ENCODE measurements at places on chromosomes 7 and 10.

DNA sequence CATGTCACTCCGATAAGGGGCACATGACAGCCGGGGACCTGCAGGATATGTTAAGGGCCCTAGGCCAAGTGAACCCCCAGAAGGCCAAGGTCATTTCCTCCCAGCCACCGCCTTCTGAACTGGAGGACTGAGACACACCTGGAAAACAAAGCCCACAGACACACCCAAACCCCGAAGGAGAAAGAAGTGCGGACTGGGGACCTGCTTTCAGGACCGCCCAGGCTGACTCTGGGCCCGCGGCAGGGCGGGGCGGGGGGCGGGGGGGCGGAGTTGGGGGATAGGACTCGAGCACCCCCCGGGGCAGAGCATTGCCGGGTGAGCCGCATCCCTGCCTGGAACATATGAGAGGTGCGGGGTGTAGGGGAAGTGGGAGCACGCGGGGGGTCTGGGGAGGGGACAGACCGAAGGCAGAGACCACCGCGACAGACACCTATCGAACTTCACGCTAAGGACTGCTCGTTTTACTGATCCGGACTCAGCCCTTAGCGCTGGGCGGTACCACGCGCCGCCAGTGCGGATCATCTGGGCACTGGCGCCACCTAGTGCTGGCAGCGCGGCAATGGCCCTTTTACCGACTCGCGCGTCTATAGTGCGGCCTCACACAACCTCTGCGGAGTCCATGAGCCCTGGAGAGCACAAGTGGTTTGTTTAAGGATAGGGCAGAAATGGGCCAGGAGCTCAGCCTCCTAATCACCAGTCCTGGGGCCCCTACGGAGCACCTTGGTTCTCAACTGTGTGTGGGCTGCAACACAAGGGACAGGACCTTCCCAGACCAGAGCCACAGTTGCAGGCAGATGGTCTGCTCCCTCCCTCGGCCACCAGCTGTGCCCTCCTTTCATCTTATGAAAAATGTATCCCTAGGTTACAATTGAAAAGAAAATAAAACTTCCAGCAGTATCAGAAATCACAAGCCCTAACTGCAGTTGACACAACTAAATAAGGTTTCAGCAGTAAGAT is 157.6 kb downstream of the HERPUD2 start:
- DNase-seq = peak; percentile 52

- DNase-seq = no peak
Observed at GRCh38 chr7:24825931-24826661, 68.8 kb upstream of the GSDME start.

DNA sequence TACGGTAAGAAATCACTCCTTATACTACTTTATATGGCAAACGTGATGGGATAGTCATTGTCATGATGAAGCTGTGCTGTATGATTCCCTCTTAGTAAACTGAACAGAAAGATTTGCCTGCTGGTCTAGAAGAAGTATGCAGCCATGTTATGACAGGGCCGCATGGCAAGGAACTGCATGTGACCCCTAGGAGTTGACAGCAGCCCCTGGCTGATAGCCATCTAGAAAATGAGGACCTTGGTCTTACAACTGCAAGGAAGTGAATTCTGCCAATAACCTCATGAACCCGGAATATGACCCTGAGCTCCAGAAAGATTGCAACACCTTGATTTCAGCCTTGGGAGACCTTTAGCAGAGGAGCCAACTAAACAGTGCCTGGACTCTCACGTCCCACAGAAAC is 193.3 kb downstream of the SEMA3E start:
- DNase-seq = no peak

GRCh38 chr10:6558759-6559461 is 21.2 kb downstream of the PRKCQ start:
- no peak for DNase-seq

DNA sequence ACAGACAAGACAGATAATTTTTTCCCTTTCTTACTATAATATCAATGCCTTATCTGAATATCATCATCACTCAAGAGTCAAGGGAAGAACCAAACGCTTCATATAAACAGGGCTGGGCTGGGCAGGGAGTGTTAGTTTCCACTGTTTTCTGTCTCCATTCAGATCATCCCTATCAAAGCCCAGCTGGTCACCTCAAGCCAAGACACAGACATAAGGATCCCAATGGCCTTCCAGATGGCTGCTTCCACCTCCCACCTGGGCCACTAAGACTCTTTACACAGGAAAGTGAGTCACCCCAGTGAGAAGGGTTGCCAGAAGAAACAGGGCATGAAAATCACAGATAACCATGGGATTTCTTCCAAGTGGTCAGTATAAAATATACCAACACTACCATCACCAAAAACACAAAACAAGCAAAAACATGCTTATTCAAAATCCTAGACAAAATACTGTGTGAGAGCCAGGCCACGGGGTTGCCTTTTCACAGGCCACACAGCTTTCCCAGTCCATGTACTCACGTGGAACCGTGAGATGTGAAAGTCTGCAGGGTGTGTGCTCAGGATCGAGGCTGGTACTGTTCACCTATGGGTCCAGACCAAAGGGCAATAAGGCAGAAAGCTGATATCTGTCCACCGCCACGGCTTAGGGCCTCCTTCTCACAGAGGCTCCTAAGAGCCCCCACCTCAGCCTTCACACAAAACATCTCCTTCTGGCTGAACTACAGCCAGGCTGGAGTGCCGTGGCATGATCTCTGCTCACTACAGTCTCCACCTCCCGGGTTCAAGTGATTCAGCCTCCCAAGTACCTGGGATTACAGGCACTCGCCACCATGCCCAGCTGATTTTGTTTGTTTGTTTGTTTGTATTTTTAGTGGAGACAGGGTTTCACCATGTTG is 5.7 kb downstream of the PRSS1 start:
- no peak for DNase-seq

DNA sequence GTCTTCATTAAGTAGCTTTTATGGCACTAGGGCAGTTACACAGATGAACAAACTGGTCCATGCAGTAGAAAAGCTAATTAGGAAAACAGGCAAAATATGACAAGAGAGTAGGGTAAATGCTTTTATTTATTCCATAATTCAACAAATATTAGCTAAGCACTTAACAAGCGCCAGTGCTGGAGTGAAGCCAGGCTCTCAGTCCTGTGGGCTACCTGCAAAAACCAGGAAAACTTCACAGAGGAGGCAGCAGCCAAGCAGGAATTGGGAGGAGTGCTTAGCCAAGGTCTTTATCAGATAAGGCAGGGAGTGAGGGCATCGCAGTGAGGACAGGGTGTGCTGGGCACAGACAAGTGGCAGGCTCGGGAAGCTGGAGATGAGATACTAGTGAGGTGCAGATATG is 4.9 kb upstream of the KAT6B start:
- DNase-seq = no peak

DNA sequence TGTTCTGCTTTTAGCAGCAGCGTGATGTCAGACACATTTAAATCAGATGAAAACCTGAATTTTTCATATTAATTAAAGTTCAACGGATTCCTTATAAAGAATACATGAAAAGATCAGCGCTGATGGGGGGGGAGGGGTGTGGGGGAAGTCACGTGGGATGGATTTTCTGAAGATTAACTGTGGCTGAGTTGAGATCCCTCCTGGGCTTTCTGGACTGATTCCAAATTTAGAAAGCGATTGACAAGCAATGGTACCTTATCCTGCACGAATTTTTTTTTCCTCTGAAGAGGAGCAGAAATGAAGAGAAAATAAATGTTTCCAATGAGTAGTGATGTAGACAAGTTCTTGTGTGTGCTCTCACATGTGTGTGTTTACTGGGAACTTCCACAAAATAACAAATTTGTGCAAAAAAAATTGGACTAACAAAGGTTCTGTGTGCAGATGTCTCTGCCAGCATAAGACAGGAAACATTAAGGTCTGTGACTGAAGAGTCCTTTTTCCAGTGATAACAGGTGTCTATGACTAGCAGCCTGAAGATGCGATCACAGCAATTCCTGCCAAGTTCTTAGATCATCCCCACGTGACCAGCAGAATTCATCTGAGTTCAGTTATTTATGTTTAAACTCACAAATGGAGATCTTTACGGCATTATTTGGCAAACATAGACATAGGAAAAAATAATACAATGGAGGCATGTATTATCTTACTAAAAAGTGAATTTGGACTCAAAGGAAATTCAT is 585.2 kb upstream of the CELF2 start:
- DNase-seq = no peak

GRCh38 chr7:128447941-128448564 is 7.6 kb upstream of the HILPDA start:
- DNase-seq = no peak

- no peak for DNase-seq
Observed at GRCh38 chr7:27235387-27236311, 7.0 kb upstream of the EVX1 start.

- DNase-seq = no peak
Observed at GRCh38 chr10:86226781-86227201, 139.8 kb downstream of the GRID1 start.

DNA sequence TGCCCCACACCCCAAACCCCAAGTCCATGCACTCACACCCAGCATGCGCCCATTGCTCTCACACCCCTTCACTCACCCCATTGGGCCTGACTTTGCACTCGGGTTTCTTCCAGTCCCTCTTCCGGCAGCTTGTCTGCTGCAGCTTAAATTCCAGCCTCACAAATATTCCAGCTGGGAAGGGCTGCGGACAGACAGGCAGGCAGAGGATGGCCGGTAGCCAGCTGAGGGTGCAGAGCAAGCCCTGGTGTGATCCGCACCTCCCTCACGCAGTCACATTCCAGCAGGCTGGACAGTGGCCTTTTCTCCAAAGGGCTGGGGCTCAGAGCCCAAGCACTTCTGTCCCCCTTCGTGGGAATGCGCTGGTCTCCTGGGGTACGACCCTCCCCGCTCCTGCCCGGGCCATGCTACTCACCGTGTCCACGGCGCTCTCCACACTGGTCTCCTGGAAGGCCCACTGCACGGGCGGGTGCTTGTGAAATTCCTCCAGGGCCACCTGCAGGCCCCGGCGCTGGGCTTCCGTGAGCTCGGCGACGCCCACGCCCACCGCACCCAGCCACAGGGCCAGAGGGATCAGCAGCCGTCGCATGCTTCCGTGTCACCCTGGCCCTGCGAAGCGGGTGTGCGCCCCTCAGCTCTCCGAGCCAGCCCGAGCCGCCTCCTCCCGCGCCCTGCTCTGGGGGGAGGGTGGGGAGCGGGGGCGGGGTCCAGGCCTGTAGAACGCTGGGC is 1.2 kb downstream of the RARRES2 start:
- no peak for DNase-seq

DNA sequence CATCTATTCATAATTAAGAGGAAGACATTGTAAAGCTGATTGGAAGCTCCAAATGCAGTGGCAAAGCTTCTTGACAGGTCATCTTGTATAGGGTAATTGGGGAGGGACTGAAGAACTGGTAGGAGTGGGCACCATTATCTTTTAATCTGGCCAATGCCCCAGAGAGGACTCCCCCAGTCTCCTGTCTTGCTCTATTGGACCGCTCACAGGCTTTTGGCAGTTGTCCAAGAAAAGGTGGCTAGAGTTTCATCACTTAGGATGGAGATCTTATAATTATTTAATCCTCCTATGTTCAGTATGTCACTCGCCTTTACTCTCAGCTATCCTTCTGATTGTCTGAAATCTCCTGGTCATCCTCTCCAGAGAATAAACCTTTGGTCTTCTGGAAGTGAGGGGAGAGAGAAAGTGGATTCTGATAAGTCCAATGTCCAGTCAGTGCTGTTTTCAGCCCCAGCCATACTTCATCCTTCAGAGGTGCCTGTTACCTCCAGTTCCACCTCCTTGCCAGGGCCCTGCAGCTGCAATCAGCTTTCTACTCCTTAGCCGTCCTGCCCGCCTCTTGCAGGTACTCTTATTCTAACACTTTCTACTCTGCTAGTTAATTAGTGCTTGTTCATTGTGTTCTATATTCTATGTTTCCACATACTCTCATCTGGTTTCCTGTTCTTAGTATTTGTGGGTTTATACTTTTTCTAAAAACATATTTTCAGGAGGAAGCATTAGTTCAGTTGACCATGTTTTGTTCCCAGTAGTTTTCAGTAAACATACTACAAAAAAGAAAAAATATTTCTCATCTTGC is 241.6 kb downstream of the NSUN6 start:
- DNase-seq = no peak

- no peak for DNase-seq
Observed at GRCh38 chr10:100788002-100788903, 42.9 kb downstream of the PAX2 start.

DNA sequence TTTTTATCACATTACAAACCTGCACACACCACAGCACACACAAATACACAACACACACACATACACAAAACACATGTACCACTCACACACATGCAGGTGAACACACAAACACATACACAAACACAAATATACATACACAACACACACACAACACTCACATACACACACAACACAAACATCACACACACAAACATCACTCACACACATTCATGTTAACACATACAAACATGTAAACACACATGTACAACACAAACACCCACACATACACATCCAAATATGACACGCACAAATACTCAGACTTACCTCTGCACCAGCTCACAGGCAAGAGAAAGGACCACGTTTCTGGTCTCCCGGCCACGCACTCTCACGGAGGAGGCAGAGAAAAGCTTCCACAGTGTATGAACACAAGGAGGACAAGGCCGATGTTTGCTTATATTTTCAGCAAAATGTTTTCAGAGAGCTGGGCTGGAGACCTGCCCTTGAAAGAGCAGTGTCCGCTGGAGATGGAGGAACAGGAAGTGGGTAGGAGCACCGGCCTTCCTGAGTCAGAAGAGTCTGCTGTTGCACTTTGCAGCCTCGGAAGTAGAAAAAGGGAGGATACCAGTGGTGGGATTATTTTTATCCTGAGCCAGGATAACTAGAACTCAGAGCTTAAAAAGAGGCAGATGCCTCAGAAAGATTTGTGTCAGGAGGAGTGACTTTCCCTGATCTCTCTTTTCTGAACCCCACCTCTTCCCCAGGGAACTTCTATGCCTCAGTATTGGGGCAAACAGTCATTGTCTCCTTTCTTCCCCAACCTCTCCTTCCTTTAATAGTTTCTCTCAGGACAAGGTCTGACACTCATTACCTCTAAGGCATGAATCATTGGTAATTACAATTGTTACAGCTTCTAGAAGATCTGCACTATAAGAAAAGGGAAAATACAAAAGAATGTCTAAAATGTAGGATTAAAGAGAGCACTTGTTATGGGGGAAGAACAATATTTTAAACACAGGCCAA is at the start of gene GIMAP6:
Gene GIMAP6 (minus strand): TSS at position 520 of the 999 bp plus-strand sequence. CDS start 2,243 bp downstream, outside the sequence.
- DNase-seq = peak; percentile 24

GRCh38 chr7:91046322-91047089 is 217.7 kb upstream of the FZD1 start:
- DNase-seq = no peak

DNA sequence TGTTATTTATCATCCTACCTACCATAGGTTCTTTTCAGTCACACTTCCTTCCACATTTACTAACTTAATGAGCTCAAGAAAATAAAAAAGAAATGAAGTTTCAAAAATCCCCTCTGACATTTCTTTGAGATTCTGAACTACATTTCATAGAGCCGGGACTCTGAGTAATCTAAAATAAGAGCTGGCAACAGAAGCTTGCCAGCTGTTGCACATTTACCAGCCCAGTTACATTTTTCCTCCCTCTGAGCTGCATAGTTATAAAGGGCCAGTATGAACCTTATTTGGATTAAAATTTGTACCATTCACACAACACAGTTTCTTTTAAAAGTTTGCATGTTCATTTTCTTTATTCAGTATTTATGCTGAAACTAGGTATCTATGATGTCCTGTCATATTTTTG is 119.5 kb upstream of the CAV2 start:
- no peak for DNase-seq

- no peak for DNase-seq
Observed at GRCh38 chr10:103507235-103508191, 14.0 kb downstream of the NEURL1 start.

Measured in stimulated activated CD8-positive, alpha-beta memory T cell treated with anti-CD3 and anti-CD28 coated beads, Interleukin-4, amount 100 ng/mL, for 1 hour (primary cell).